NCI-H1048 (cell line): ENCODE measurements at places on chromosomes 16 and 17.
A peak's percentile ranks its signal among the peaks of the same experiment; 100 is the strongest.

DNA sequence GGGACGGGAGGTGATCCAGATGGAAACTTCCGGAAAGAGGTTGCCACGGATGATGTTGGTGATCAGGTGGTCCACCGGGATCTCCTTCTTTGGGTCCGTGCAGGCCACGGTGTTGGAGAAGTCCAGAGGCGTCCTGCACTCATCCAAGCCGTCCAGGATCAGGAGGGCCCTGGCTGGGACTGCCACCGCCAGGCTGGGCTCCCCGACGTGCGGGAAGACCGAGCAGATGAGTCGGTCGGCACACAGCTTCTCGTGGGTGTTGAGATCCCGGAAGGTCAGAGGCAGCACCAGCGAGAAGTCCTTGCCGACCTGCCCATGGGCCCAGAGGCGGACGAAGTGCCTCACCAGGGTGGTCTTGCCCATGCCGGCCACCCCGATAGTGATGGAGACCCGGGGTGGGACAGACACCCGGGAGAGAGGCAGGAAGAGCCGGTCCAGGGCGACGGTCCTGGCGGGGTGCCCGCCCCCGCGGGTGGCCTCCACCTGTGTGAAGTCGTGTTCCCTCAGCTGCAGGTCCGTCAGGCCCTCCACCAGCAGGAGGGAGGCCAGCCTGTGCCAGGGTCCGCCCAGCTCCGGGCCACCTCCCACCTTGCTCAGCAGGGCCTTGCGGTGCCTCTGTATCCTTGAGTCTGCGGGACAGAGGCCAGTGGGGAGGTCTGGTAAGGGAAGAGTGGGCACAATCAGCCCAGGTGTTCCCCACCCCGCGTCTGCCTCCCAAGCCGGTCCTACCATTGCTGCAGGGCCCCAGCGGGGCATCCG lies 12.9 kb downstream of the NLRC3 start:
- DNase-seq: no peak

DNA sequence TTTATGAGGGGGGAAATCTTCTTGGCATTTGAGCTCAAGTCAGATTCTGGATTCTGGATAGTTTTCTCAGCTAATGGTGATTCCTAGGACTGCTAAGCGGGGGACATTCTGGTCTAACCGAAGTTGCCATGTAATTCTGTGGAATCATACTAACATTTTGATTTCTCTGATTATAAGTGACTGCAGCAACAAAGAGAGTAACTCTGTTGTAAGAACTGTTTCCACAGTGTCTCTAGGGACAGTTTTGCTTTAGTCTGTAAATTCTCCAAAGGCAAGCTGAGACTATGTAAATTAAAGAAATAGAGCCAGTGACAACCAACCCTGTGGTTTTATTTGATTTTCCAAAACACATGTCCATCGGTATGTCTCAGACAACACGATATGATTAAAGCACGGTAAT lies 286.2 kb downstream of the IRX3 start:
- DNase-seq: no peak

DNA sequence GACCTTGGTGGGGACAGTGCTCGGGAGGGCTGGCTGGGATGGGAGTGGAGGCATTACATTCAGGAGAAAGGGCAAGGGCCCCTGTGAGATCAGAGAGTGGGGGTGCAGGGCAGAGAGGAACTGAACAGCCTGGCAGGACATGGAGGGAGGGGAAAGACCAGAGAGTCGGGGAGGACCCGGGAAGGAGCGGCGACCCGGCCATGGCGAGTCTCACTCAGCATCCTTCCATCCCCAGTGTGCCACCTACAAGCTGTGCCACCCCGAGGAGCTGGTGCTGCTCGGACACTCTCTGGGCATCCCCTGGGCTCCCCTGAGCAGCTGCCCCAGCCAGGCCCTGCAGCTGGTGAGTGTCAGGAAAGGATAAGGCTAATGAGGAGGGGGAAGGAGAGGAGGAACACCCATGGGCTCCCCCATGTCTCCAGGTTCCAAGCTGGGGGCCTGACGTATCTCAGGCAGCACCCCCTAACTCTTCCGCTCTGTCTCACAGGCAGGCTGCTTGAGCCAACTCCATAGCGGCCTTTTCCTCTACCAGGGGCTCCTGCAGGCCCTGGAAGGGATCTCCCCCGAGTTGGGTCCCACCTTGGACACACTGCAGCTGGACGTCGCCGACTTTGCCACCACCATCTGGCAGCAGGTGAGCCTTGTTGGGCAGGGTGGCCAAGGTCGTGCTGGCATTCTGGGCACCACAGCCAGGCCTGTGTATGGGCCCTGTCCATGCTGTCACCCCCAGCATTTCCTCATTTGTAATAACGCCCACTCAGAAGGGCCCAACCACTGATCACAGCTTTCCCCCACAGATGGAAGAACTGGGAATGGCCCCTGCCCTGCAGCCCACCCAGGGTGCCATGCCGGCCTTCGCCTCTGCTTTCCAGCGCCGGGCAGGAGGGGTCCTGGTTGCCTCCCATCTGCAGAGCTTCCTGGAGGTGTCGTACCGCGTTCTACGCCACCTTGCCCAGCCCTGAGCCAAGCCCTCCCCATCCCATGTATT lies 1.1 kb downstream of the CSF3 start:
- DNase-seq: no peak

DNA sequence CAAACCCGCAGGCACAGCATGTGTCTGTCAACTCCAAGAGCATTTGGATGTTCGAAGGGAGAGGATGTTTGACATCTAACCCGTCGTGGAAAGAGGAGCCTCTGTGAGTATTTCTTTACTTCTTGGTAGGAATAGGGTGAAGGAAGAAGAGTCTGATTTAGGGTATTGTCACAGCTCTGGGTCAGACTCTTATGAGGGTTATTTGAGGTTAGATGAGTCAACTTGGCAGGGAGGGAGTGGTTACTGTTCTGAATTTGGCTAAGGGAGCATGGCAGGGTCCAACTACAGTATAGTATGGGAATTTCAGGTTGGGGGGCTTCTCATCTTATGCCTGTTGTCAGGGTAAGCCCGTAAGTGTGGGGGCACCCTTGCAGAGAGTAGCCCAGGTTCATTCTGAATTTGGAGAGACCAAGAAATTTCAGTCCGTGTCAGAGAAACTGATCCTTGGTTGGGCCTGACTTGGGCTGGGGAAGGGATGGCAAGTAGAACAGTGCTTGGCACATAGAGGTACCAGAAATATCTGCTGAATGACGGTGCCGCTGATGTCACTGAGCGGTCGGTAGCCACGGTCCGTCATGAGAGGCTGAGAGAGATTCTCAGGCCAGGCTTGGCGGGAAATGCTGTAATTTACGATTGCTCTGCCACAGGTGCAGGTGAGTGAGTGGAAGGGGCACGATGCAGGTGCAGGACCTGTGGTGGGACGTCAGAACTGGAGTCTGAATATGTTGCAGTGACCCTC lies 43.2 kb downstream of the MYH3 start:
- no peak for DNase-seq

DNA sequence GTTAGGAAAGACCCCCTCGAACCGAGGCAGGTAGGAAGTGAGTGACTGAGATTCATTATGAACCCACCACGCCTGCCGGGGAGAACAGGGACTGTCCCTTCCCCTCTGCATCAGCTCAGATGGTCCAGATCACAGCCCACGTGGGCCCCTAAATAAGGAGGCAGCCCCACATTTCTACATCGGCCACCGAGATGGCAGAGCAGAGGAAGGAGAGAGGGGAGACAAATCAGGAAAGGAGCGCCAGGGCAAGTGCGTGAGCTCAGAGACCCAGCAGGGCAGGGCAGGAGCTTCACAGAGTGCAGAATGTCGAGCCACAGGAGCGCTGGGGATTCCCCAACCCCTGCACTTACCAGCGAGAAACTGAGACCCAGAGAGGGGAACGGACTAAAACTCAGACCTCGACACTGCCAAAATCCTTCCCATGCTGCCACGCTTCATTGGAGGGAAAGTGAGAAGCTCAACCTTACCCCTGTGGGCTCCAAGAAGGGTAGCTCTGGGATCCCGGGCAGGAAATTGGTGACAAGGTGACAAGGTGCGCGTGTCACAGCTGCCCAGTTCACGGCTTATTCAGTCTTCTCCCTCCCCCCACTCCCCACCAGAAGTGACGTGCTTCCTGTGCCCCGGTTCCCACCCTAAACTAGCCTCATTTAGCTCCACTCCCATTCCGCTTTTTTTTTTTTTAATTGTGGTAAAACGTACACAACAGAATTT lies at the start of gene ICAM2:
ICAM2 (minus strand) TSS at position 578 of the 711 bp plus-strand sequence. CDS start 13,942 bp downstream, outside the sequence.
- no peak for DNase-seq

DNA sequence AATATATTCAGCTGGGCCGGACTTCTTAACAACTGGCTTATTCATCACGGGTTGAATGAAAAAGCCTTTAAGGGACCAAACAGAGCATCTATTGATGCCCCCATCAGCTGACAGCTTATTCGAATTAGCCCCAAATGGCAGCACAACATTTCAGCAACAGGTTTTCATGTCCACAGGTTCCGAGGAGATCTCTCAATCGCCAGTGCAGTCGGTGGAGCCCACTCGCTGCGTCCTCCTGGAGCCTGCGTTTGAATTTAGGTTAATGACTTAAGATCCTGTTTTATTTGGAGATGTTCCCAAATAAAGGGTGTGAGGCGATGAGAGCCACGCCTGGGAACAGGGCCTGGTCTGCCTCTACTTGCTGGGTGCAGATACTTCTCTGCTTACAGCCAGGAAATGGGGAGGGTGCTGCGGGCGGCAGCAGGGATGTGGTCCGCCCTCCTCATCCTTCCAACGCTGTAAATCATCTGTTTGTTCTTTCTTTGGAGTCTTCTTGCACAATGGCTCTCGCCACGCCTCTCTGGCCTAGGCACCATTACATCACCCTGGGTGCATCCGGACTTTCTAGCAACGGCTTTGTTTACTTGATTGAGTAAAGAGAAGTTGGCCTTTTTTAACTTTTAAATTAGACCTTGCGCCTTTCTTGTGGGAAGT lies 22.6 kb downstream of the NDE1 start:
- no peak for DNase-seq

DNA sequence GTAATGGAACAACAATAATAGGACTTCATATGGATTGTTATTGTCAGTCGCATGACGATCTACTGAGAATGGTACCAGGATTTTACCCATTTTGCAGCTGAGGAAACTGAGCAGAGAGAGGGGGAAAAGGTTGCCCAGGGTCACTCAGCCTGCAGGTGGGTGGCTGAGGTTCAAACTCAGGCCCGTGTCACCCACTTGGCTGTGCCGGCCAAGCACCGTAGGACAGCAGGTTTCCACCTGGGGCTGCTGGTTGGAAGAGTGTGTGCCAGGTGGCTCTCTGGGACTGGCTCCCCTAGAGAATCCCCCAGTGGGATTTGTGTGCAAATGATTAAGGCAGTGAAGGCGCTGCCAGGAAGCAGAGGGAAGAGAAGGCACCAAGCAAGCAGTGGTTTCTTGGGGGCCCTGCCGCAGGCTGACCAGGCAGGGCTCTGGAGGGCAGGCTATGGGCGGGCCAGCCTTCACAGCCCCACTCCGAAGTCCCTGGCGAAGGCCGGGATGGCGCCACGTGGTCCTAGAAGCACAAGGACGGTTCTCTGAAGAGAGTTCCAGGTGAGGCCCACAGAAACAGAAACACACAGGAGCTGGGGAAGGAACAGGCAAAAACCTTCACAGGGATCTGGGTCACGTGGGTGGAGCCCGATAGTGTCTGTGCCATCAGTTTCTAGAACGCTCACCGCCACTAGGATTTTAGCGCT lies 163.5 kb downstream of the IRF8 start:
- no peak for DNase-seq

GRCh38 chr17:81603846-81604610 lies 32.9 kb downstream of the NPLOC4 start:
- no peak for DNase-seq

- DNase-seq: peak; percentile 26
Observed at GRCh38 chr17:16991349-16992009, 19.6 kb upstream of the TNFRSF13B start.

- no peak for DNase-seq
Observed at GRCh38 chr17:50715471-50715870, 3.9 kb upstream of the LUC7L3 start.

DNA sequence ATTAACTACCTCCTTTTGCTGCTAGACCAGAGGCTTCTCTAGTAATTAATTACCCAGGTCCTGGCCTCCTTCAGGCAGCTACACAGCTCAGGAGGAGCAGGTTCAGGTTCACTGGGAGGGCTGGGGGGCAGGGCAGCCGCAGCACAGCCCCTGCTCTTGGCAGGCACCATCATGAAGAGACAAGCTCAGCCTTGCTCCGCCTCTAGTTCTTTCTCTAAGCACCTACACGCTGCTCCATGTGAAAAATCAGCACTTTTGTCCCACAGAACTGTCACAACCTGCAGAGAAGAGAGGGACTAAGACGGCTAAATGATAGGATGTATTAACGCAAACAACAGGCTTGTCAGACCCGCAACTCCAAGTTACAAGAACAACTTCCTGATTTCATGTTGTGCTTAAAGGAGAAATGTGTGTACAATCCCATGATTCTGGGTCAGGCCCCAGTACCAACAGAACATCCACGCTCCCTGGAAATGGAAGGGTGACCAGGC lies 53.4 kb downstream of the GRB2 start:
- DNase-seq: no peak
